ENCODE measurements at places on chromosomes 12 and 14.

GRCh38 chr12:65567820-65568219 is 256.5 kb upstream of the HMGA2 start:
- H3K4me3 ChIP-seq, result no peak overlapping the region
- no peak for DNase-seq
- no peaks in the 10 kb centered on the region for H3K4me1 ChIP-seq
- no peak overlapping the region for H3K27ac ChIP-seq

GRCh38 chr14:37746140-37746832 is 150.9 kb downstream of the TTC6 start:
- H3K36me3 ChIP-seq, result no peaks in the 10 kb centered on the region
- DNase-seq, result no peak
- no peak overlapping the region for H3K4me3 ChIP-seq

DNA sequence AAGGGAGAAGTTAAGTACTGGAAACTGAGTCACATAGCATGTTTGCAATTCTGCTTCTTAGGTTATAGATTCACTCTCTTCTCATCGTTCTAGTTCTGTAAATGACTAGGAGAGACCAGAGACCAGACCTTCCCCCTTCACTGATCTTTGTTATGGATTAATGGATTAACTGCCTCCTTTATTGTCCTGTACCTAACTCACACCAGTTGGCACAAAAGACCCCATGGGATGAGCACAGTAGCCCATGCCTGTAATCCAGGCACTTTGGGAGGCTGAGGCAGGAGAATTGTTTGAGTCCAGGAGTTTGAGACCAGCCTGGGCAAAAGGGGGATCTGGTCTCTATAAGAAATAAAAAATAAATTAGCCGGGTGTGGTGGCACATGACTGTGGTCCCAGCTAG is 20.8 kb downstream of the BCAT1 start:
- peaks cover 82% of the 10 kb centered on the region for H3K36me3 ChIP-seq
- DNase-seq, result no peak
- H3K27ac ChIP-seq, result no peak overlapping the region
- no peaks in the 10 kb centered on the region for H3K27me3 ChIP-seq
- H3K4me1 ChIP-seq, result no peaks in the 10 kb centered on the region

DNA sequence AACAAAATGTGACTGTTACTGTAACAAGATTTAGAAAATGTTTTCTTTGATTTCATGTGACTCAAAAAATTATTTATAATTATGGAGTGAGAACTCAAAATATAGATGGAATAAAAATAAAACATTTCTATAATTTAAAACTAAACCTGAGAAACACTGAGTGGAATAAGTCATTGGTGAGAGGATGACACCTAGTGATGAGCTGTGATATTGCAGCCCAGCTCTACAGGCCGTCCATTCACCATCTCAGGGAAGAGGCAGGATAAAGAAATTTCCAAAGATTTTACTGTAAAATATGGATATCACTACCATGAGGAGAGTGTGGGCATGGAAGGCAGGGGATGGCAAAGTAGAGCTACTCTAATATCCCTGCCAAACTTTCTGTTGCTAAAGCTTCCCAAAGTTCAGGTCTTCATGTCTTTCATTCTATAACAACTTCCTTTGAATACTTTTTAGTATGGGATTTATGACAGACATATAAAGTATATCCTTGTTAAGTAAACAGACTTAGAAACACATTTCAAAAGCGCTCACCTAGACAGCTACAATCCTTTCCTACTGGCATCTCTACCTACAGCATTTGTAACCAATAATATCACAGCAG is 308.0 kb downstream of the ITPR2 start:
- no peaks in the 10 kb centered on the region for H3K36me3 ChIP-seq
- no peaks in the 10 kb centered on the region for H3K27me3 ChIP-seq
- no peak overlapping the region for H3K27ac ChIP-seq
- no peak for DNase-seq

DNA sequence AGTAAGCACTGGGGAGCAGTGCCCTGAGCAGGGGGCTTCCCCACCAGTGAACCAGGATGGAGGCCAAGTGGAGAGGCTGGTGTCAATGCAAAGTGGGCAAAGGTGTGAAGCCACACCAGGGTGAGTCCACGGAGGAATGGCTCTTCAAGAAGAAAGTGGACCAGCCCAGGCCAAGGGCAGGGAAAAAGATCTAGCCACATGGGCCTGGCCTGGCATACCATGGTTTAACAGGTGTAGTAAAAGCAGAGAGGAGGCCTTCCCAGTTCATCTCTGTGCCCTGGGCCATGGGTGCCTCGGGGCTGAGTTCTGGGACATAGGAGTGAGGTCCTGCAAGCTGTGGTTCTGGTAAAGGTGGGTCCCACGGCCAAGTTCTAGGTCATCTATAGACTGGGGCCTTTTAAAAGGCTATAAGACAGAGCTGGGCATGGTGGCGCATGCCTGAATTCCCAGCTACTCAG is 153.4 kb downstream of the DPF3 start:
- H3K4me3 ChIP-seq, result no peak overlapping the region
- H3K4me1 ChIP-seq, result peaks cover 86% of the 10 kb centered on the region
- peaks cover 6% of the 10 kb centered on the region for H3K36me3 ChIP-seq
- H3K27ac ChIP-seq, result peak overlapping the region; percentile 22
- no peak for DNase-seq
- peaks cover 10% of the 10 kb centered on the region for H3K27me3 ChIP-seq

GRCh38 chr12:42372154-42372791 is 46.3 kb downstream of the PPHLN1 start:
- H3K27me3 ChIP-seq, result peaks cover 2% of the 10 kb centered on the region
- peaks cover 50% of the 10 kb centered on the region for H3K36me3 ChIP-seq
- H3K4me3 ChIP-seq, result no peak overlapping the region
- peaks cover 6% of the 10 kb centered on the region for H3K4me1 ChIP-seq
- H3K27ac ChIP-seq, result no peak overlapping the region

- DNase-seq, result no peak
- H3K36me3 ChIP-seq, result no peaks in the 10 kb centered on the region
- H3K4me3 ChIP-seq, result no peak overlapping the region
- no peaks in the 10 kb centered on the region for H3K4me1 ChIP-seq
These were observed 316.3 kb downstream of the BCL11B start for GRCh38 chr14:98955741-98956070.

DNA sequence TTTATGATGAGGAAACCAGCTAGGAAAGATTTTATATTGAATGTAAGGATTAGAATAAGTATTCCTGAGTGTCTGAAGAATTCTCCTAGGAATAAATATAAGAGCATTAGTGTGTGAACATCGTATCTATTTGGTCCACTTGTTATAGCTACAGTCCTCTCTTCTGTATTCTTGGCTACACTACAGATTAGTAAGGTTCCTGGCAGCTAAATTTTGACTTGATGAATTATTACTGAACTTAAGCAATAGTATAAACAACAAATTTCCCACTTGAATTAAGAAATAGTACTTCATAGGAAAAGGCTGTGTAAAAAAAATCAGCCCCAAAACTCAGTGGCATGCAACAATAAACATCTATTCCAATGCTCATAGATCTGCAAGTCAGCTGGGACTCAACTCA is 138.4 kb upstream of the G2E3 start:
- H3K27ac ChIP-seq, result no peak overlapping the region
- no peaks in the 10 kb centered on the region for H3K27me3 ChIP-seq
- H3K4me1 ChIP-seq, result no peaks in the 10 kb centered on the region
- no peak for DNase-seq

DNA sequence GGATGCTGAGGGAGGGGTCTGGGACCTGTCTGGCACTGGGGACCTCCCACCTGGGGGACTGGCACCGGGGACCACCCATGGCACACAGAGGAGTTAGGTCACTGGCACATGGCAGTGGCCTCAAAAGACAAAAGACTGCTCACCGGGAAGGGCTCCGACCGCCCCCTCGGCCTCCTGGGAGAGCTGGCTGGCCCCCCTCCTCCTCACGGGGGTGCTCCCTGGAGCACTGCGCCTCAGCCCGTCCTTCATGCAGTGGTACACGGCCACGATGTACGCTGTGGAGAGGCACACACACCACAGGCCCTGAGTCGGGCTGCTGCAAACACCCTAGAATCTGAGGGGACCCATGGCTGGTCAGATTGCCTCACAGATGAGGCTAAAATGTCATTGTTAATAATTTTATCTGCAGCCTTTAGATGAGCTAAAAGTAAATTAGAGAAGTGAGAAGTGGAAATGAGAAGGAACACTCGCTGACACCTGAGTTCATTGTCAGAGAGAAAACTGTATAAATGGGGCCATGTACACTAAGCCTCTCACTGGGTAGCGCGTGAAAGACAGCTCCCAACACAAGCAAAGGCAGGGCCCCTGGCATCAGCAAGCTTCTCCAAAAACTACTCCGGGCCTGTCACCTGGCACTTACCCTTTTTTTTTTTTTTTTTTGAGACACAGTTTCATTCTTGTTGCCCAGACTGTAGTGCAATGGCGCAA is 14.1 kb downstream of the P2RX2 start:
- H3K4me3 ChIP-seq, result no peak overlapping the region
- peaks cover 21% of the 10 kb centered on the region for H3K4me1 ChIP-seq
- H3K27ac ChIP-seq, result peak overlapping the region; percentile 59
- no peaks in the 10 kb centered on the region for H3K27me3 ChIP-seq
- peaks cover 93% of the 10 kb centered on the region for H3K36me3 ChIP-seq

DNA sequence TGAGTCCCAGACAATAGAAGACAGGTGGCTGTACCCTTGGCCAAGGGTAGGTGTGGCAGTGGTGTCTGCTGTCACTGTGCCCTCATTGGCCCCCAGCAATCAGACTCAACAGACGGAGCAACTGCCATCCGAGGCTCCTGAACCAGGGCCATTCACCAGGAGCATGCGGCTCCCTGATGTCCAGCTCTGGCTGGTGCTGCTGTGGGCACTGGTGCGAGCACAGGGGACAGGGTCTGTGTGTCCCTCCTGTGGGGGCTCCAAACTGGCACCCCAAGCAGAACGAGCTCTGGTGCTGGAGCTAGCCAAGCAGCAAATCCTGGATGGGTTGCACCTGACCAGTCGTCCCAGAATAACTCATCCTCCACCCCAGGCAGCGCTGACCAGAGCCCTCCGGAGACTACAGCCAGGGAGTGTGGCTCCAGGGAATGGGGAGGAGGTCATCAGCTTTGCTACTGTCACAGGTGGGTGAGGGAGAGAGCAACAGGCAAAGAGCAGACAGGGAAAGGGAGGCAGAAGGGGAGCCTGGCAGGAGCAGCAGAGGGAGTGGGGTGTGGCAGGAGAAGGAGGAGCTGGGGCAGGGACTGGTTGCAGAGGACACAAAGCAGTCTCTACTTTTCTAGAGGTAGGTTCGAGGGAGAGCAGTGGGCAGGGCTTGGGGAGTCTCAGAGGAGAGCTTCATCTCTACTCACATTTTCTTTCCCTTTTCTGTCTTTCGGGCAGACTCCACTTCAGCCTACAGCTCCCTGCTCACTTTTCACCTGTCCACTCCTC is 452 bp downstream of the INHBE start:
- no peak for DNase-seq
- H3K27me3 ChIP-seq, result peaks cover 17% of the 10 kb centered on the region
- peak overlapping the region; percentile 74 for H3K4me3 ChIP-seq
- no peak overlapping the region for H3K27ac ChIP-seq
- H3K4me1 ChIP-seq, result peaks cover 77% of the 10 kb centered on the region

GRCh38 chr12:109612975-109613502 is 39.4 kb downstream of the MVK start:
- no peak overlapping the region for H3K27ac ChIP-seq
- peaks cover 21% of the 10 kb centered on the region for H3K4me1 ChIP-seq
- DNase-seq, result no peak
- H3K36me3 ChIP-seq, result no peaks in the 10 kb centered on the region

DNA sequence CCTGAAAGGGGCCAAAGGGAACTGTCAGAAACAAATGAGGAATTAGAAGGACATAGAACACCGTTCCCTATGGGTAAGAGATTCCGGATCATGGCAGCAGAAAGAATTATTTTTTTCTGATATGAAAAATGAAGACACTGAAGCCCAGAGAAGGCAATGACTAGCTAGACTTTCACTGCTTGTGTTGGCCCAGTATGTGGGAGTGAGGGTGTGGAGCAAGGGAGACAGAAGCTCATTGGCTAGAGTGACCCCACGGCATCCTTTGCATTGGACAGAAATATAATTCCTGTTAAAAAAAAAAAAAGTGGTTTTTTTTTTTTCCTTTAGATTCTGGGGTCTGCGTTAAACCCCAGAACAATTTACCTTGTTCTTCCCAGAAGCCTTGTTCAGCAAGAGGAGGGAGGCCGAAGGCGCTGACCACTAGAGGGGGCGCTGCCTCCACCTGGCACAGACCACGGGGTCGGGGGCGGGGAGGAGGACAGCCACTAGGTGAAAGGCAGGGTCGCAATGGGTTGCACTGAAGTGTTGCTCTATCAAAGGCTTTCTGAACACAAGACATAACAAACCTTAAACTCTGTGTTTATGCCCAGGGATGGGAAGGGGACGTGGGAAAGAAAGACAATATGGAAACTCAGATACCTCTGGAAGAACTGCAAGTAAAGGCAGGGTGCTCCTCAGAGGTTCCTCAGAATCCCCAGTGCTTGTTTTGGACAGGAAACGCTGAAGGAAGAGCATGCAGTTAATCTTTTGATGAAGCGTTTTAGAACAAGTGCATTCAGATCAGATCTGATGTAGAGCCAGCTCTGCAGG is 156.8 kb downstream of the KCNA5 start:
- H3K4me1 ChIP-seq, result peaks cover 33% of the 10 kb centered on the region
- H3K36me3 ChIP-seq, result peaks cover 4% of the 10 kb centered on the region

GRCh38 chr12:34406996-34407300 is 384.7 kb downstream of the ALG10 start:
- DNase-seq, result no peak
- no peaks in the 10 kb centered on the region for H3K36me3 ChIP-seq
- H3K4me3 ChIP-seq, result no peak overlapping the region
- H3K4me1 ChIP-seq, result no peaks in the 10 kb centered on the region

- peak overlapping the region; percentile 82 for H3K4me3 ChIP-seq
- DNase-seq, result no peak
- peaks cover 42% of the 10 kb centered on the region for H3K36me3 ChIP-seq
- peaks cover 70% of the 10 kb centered on the region for H3K4me1 ChIP-seq
These were observed 3.8 kb downstream of the CCDC88C start for GRCh38 chr14:91413547-91414474.

DNA sequence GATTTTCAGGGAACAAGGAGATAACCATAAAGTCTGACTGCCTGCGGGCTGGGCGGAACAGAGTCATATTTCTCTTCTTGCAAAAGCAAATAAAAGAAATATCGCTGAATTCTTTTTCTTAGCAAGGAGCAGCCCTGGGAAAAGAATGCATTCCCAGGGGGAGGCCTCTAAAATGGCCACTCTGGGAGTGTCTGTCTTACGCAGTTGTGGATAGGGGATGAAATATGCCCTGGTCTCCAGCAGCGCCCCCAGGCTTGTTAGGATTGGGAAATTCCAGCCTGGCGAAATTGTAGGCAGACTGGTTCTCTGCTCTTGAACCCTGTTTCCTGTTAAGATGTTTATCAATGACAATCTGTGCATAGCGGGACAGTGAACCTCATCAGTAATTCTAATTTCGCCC is 40.5 kb downstream of the PCNX1 start:
- H3K4me3 ChIP-seq, result no peak overlapping the region
- no peak for DNase-seq
- peaks cover 90% of the 10 kb centered on the region for H3K36me3 ChIP-seq

- no peak overlapping the region for H3K4me3 ChIP-seq
- no peak for DNase-seq
- no peaks in the 10 kb centered on the region for H3K36me3 ChIP-seq
- H3K4me1 ChIP-seq, result peaks cover 21% of the 10 kb centered on the region
- H3K27me3 ChIP-seq, result no peaks in the 10 kb centered on the region
These were observed 50.8 kb downstream of the TTLL5 start for GRCh38 chr14:75711796-75712211.

Measured in nephron progenitor cell (in vitro differentiated cells).